ENCODE measurements at places on chromosomes 12 and 14.

GRCh38 chr14:33692762-33693161 lies 258.1 kb downstream of the EGLN3 start:
- no peak for DNase-seq

GRCh38 chr12:64670919-64671639 lies 60.8 kb downstream of the RASSF3 start:
- DNase-seq = no peak

GRCh38 chr12:116657921-116658495 lies 79.9 kb downstream of the SPRING1 start:
- DNase-seq = no peak

- no peak for DNase-seq
These were observed 59.5 kb upstream of the FUT8 start for GRCh38 chr14:65352964-65353530.

- DNase-seq = no peak
These were observed 14.1 kb downstream of the EIF5 start for GRCh38 chr14:103348154-103348553.

GRCh38 chr14:34014936-34015335 lies 64.1 kb upstream of the EGLN3 start:
- no peak for DNase-seq

- DNase-seq = no peak
These were observed 12.6 kb upstream of the TTC7B start for GRCh38 chr14:90828642-90829487.

DNA sequence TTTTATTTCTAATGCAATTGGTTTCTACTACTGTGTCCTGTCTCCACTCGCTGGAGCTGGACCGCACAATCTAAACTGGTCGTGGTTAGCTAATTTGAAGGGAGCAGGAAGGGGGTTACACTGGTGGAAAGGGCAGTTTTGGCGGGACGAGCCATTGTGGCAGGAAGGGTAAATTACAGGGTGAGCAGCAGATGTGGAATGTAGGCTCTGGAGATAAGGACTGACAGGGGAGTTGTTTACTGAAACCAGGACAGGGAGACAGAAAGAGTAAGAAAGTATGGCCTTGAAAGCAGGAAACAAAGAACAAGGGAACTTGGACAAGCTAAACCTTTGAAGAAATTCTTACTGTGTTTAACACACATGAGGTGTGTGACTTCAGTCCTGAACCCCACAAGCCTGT lies 147.8 kb downstream of the ATXN7L3B start:
- no peak for DNase-seq

DNA sequence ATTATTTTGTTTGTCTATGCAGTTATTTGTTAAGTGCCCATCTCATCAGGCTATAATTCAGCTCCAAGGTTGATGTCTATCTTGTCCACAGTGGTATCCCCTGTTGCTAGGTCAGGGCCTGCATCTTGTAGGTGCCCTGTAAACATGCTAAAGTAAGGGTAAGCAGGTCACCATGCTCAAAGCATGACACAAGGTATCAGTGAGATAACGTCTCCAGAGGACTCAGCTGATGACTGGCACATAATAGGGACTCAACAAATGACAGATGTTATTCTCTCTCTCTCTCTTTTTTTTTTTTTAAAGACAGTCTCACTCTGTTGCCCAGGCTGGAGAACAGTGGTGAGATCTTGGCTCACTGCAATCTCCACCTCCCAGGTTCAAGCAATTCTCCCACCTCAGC lies 2.3 kb downstream of the SDSL start:
- DNase-seq = no peak

DNA sequence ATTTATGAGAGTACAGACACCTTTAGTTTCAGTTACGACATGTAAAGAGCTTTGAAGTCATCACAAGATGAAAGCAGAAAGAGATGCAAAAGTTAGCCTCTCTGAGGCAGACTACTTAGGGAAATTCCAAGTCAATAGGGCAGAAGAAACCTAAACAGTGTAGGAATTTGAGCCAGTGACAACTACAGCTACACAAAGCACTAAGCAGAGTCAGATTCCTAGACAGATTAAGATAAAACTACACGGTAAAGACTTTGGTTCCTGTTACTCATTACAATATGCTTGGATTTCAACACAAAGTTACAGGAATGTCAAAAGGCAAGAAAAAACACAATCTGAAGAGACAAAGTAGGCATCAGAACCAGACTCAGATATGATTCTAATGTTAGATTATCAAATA lies 1302.3 kb downstream of the FSCB start:
- no peak for DNase-seq

- no peak for DNase-seq
These were observed 76.0 kb upstream of the DNM1L start for GRCh38 chr12:32603071-32603470.

DNA sequence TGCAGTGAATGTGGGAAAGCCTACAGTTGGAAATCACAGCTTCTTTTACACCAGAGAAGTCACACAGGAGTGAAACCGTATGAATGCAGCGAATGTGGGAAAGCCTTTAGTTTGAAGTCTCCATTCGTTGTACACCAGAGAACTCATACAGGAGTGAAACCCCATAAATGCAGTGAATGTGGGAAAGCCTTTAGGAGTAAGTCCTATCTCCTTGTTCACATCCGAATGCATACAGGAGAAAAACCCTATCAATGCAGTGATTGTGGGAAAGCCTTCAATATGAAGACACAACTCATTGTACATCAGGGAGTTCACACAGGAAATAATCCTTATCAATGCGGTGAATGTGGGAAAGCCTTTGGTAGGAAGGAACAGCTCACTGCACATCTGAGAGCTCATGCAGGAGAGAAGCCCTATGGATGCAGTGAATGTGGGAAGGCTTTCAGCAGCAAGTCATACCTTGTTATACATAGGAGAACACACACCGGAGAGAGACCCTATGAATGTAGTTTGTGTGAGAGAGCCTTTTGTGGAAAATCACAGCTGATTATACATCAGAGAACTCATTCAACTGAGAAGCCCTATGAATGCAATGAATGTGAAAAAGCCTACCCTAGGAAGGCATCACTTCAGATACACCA lies 24.6 kb downstream of the ZNF26 start:
- no peak for DNase-seq

DNA sequence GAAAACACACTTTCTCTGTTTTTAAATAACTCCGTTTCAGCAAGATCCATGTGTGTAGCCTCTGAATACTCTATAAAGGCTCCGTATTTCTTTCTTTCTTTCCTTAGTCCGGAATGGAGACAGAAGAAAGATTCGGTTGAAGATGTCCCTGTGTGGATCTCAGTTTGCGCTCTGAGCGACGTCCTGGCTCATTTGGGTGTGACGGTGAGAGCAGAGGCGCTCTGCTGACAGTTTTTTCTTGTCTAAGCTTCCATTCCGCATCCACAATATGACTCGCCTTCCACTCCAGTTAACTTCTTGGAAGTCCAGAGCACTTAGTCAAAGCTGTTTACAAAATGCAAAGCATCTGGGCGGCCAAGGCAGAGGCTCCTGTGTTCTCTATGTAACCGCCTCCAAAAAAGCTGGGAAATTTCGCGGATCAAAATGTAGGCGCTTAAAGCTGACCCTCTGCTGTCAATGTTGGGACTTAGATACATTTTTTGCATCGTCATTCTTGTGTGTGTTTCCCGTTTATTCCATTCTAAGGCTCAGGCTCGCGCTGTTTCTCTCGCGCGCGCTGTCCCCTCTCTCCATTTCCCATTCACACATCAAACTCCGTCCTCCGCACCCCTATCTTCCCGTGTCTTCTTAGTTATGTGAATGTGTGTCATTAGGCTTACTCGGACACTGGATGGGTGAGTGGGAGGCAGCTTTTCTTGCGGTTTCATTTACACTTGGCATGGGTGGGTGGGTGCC lies 880 bp upstream of the FLRT2 start:
- DNase-seq = no peak

DNA sequence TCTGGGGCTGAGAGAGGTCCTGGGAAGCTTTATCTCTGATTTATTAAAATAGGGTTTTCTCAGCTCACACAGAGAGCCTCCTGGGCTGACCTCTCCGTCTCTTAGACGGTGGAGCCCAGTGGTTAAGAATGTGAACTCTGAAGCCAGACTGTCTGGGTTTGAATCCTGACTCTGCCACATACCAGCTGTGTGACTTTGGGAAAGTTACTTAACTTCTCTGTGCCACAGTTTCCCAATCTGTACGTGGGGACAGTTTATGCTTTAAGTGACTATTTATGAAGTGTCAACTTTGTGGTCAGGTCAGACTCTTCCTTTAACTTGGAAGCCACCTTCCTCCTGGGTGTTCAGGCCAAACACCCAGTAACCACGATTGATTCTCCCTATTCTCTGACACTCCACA lies 290.9 kb downstream of the AACS start:
- no peak for DNase-seq

GRCh38 chr14:99069946-99070345 lies 202.1 kb downstream of the BCL11B start:
- no peak for DNase-seq

GRCh38 chr12:57031138-57031725 lies 14.9 kb upstream of the TAC3 start:
- no peak for DNase-seq

GRCh38 chr12:42180990-42181596 lies 36.4 kb upstream of the GXYLT1 start:
- no peak for DNase-seq

DNA sequence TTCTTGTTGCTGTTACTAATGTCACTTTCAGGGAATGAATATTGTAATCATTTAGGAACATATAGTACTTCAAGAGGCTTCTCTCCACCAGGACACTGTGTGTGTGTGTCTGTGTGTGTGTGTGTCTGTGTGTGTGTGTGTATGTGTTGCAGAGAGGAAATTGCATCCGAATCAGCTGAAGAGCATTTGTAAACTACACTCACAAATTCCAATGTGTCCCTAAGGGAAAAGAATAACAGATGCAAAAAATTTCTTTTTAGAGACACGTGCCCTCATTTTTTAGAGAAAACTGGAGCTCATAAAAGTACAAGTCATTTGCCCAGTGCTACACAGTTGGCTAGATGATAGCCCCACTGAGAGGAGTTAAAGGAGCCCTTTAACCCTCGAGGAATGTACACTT lies 168.8 kb downstream of the ANO4 start:
- DNase-seq = no peak

DNA sequence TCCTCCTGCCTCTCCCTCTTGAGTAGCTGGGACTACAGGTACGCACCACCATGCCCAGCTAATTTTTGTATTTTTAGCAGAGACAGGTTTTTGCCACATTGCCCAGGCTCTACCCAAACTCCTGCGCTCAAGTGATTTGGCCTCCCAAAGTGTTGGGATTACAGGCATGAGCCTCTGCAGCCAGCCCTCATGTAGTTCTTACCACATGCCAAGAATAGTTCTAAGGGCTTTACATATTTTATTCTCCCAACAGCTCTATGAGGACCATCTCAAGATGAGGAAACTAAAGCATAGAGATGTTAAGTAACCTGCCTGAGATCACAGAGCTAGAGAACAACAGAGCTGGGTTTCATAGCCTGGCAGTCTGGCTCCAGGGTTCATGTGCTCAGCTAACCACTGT lies 37.9 kb upstream of the ALDH2 start:
- DNase-seq = no peak

DNA sequence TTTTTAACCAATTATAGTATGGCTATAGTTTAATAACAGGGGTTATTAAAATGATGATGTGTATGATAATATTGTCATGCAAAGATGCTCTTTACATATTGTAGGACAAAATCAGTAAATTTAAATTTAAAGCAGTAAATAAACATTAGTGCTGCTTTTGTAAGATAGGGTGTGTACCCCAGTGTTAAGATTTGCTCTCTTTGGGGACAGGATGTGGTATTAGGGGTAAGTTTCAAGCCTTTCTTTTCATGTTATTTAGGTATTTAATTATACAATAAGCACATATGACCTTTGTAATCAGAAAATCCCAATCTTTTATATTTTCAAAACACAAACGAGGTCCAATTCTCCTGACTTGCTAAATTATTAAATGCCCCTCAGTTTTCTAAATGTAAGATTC lies 39.7 kb upstream of the RPH3A start:
- no peak for DNase-seq

DNA sequence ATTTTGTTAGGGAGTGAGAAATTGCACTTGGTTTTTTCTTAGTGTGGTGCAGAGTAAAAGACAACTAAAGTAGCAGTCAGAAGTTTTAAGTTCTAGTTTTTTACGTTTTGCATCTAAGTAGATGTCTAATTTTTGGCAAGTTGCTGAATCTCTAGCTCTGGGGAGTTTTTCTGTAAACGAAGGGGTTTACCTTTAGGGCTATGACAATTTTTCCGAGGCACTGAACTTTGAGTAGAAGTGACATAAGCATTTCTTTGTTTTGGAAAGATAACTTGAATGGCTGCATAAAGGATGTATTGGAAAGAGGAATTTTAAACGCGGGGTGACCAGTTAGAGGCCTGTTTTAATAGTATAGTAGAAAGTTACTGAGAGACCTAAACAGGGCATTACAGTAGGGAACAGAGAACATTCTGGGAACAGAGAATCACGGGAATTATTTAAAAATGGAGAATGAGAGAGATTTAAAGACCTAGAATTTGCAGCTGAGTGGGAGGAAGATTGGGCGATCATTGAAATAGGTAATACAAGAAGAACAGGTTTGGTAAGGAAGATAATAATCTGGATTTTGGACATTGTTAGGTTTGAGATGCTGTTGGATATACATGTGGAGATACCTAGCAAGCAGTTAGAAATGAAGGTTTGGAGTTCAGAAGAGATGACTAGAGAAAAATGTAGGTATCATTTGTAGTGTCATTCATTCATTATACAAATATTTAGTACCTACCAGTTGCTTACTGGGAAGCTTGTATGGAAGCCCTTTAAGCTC lies 1.2 kb downstream of the ZNF410 start:
- DNase-seq = no peak

GRCh38 chr12:117360222-117360550 lies 1.2 kb downstream of the NOS1 start:
- DNase-seq = no peak

- no peak for DNase-seq
These were observed 4.5 kb downstream of the TMED8 start for GRCh38 chr14:77372304-77372841.

GRCh38 chr12:14283489-14284144 lies 81.9 kb upstream of the ATF7IP start:
- no peak for DNase-seq

GRCh38 chr12:101877806-101878242 lies 444 bp downstream of the DRAM1 start:
- no peak for DNase-seq

DNA sequence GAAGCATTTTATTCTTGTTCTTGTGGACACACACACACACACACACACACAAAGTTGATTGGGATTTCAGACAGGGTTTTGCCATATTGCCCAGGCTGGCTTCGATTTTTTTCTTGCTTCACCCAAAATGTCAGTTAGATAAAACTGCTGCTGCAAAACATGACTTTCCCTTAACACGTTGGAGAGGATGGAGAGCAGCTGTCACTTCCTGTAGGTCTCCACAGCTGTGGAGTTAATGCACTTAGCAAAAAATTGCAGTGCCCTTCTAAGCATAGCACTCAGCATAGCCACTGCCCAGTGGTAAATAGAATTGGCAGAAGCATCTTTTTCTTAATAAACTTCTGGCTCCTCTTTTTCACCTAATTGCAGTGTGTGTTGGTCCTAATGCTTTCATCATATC lies 54.5 kb downstream of the PDZRN4 start:
- no peak for DNase-seq

- no peak for DNase-seq
These were observed 13.0 kb upstream of the GPR68 start for GRCh38 chr14:91257328-91258010.

- no peak for DNase-seq
These were observed 7.8 kb downstream of the PRPF39 start for GRCh38 chr14:45091710-45092109.
